ENCODE measurements at places on chromosomes 11 and 22.

DNA sequence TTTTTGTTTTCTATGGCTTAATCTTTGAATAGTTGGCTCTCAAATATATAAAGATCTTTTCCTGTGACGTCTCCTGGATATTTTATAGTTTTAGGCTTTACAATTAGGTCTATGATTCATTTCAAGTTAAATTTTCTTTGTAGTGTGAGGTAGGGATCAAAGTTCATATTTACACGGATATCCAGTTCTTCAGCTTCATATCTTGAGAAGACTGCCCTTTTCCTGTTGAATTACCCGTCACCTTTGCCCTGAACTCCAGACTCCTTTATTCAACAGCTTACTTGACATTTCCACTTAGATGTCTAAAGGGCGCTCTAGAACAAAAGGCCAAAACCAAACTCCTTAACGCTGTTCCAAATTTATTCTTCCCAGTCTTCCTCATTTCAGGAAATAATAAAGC, 51.7 kb downstream of the TTC17 start:
- DNase-seq: no peak

DNA sequence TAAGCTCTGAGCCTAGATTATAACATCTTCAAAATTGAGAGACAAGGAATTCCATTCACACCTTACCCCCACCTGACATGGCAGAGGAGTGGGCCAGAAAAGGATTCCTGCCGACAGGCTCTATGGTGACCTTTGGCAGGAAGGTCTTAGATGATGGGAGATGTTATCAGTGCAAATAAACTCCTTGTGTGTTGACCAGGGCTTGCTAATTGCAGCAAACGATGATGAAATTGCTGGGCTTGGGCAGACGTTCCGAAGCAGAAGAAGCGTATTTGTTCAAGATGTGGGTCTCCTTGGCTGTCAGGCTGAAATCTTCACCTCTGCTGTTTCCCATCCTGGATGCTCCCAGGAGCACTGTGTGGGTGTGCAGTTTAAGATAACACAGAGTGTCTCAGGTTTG, 183.7 kb upstream of the CADM1 start:
- no peak for DNase-seq

GRCh38 chr11:62013537-62014476, 46.4 kb upstream of the FTH1 start:
- DNase-seq: no peak

DNA sequence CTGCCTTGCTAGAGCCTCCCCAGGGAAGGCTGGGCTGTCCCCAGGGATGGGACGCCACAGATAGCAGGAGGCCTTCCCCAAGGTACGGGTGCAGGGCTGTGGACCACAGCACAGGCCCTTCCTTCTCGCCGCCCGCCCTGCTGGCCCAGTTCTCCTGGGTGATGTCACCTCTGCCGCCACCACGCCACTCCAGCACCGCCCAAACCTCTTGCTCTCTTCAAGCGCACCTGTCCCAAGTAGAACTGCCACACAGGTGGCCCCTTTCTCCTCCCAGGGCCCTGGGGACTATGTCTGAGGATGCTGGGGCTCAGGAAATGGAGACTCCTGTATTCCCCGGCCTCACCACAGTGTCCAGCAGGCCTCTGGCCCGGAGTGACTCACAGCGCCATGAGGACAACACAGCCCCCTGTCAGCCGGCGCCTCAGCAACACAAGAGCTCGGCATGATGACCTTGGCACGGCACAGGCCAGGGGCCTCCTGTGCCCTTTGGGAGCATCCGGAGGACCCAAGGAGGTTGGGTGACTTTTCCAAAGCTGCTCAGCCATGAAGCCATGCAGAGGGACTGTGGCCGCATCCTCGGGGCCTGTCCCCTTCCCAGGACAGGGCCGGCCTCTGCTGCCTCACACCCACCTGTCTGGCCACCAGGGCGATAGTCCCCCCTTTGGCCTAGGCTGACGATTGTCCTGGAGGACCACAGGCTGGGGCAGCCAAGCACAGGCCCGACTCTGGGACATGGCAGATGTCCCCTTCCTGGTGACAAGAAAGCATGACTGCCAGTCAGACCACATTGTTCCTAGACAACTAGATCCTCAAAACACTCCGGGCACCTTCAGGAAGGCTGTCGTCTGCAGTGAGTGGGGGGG, 1023.5 kb downstream of the BRD1 start:
- no peak for DNase-seq

- no peak for DNase-seq
Observed at GRCh38 chr11:111419181-111419580, 40.1 kb upstream of the POU2AF1 start.

DNA sequence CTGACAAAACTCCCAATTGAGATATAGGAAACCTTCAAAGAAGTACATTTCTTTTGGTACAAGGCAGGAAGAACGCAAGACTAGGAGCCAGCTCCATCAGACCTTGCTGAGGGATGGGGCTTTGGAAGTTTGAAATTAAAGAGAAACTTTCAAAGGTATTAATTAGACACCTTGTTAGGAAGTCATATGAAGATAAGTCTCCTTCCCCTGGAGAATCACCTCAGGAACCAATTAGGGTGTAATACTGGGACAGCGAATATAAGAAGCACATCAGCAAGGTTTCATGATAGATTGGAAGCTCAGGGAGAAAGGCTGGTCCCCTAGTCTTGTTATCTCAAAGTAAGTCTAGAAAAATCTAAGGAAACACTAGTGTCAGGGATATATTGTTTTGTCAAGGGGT, at the start of gene OR9Q2:
TSS of gene OR9Q2 (plus strand) at position 301 of the 400 bp plus-strand sequence. CDS start 1,421 bp downstream, outside the sequence.
- DNase-seq: no peak

GRCh38 chr11:76561245-76561644, 109.3 kb downstream of the LRRC32 start:
- DNase-seq: no peak

DNA sequence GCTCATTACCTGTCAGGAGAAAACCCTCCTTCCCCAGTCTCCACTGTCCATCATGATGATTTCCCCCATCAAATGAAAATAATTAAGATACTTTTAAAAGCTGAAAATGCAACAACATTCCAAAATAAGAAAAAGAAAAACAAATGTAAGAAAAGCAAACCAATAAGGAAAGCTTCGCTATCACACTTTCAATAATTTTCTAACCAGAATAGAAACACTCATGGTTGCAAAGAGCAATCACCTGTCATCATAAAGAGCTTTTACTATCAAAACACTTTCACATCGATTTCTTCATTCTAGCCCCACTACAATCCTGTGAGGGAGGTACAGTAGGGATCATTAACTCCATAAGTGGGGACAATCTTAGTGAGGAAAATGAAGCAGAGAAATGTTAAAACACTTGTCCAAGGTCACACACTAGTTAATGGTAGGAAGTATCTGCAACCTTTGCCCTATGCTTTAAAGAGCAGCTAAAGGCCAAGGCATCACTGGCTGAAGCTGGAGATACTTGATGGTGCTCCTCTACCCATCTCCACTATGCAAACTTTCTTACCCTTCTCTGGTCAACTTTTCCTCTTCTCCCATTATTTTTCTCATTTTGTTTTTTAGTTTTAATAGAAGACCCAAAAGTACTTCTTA, 2.6 kb downstream of the RBM4B start:
- no peak for DNase-seq

GRCh38 chr11:73463359-73463758, 87.2 kb downstream of the RELT start:
- DNase-seq: no peak

- DNase-seq: no peak
Observed at GRCh38 chr22:44814266-44815098, 62.1 kb downstream of the ARHGAP8 start.

- no peak for DNase-seq
Observed at GRCh38 chr11:18312012-18312411, 9.9 kb downstream of the HPS5 start.

DNA sequence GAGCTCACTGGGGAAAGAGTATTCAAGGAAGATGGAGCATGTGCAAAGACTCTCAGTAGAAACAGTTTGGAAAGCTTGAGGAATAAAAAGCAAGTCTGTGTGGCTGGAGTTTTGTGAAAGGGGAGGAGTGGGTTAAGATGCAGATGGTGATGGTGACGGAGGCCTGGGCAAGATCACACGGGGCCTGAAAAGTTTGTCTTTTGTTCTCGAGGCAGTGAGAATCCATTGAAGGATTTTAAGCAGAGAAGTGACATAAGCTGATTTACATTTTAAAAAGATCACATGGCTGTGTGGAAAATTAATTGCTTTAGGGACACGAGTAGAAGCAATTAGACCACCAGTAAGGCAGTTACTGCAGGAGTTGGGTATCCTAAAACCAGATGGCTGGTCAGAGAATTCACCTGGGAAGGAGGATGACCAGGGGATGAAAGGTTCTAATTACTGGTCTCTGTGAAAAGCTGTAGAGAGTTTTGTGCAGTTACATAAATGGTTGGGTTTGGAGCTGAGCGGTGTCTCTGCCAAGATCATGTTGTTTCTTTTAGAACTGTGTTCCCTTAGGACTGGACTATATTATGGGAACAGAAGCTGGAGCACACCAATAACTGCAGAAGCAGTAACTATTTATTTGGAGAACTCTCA, 7.1 kb downstream of the RRP8 start:
- no peak for DNase-seq

- no peak for DNase-seq
Observed at GRCh38 chr11:114073828-114074381, 14.4 kb downstream of the ZBTB16 start.

DNA sequence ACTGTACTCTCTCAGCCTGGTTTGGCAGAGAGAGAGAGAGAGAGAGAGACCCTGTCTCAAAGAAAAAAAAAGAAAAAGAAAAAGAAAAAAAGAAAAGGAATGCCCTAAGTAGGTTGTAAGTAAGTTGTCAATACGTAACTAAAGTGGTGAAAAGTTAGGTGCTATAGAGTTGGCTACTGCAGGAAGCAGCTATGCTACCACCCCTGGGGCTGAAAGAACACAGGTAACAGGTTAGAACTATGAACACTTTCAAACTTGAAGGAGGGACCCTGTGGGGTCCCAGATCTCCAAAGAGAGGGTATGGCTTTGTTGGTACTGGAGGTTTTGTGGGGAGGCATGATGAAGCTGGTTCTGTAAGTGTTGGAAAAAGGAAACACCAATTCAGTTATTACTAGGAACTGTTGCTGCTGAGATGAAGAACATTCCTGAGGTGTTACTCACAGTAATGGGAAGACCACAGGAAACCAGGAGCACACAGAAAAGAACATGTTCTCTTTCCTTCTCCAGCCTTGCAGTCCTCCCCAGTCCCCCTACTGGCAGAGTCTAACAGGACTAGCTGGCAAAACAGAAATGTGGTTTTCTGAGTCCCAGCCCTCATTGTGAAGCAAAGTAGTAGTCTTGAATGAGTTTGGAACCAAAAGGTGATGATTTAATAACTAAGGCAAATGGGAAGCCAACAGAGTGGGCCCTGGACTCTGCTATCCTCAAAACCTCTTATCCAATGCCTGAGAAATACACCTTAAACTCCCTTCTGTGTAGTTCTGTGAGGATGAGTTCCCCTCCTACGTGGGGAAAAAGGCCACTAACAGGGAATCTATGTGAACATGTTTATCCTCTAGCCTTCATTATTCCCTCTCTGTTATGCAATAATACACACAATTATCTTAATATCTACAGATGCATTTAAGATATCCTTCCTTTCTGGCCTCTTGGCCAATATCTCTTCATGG, 427.0 kb upstream of the DDI1 start:
- DNase-seq: peak; percentile 3

- no peak for DNase-seq
Observed at GRCh38 chr11:64751136-64751535, 7.2 kb upstream of the RASGRP2 start.

- DNase-seq: peak; percentile 44
Observed at GRCh38 chr22:50343541-50343935, 411 bp downstream of the PPP6R2 start.

- peak; percentile 45 for DNase-seq
Observed at GRCh38 chr11:101444164-101444563, 139.6 kb downstream of the TRPC6 start.

- DNase-seq: no peak
Observed at GRCh38 chr11:86688398-86689179, 16.2 kb upstream of the ME3 start.

DNA sequence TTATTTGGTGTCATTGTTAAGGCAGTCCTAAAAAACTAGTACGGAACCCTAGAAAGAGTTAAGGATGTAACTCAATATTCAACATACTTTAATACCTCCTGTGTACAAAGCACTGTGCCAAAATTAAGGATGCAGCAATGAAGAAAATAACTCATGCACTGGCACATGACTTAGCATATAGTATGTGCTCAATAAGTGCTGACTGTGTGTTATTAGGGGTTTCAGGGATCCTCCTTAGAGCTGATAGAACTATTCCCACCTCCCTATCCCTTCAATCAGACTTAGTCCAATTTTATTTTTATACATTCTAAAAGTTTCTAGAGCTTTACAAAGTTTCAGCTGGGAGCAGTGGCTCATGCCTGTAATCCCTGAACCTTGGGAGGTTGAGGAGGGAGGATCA, 6.1 kb upstream of the FEZ1 start:
- DNase-seq: no peak

All from hematopoietic multipotent progenitor cell treated with erythropoietin and hydrocortisone succinate and interleukin-3 and kit ligand, for 6 days (in vitro differentiated cells).